Cardiac fibroblast (primary cell): ENCODE measurements at places on chromosomes 6 and 20.

DNA sequence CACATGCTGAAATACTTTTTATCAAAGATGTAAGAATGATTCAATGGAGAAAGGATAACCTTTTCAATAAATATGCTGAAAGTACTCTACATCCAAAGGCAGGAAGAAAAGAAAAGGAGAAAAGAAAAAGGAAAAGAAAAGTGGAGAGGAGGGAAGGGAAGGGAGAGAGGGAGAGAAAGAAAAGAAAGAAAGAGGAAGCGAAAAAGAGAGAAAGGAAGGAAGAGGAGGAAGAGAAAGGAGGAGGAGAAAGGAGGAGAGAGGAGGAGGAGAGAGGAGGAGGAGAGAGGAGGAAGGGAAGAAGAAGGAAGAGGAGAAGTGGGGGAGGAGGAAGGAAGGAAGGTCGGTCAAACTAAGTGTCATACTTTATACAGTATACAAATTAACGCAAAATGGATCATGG, 297.4 kb upstream of the HSF2 start:
- no peak for DNase-seq

DNA sequence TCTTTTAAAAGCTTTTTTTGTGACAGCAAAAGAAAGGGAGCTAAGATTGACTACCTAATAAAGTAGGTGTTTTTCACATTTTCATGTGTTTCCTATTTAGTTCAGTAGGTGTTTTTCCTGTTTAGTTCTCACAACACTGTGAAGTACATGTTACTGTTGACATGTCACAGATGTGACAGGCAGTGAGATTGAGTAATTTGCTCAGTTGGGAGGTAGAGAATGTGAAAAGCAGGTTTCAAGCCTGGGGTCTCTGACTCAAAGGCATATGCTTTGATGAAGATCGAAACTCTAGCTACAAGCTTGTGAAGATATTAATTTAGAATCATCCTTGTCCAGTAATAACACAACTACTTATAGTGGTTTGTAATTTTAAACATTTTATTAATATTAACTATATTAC, 43.1 kb downstream of the SLX4IP start:
- DNase-seq: no peak

- peak; percentile 64 for DNase-seq
These were observed 300.9 kb downstream of the LAMA2 start for GRCh38 chr6:129183681-129184301.

DNA sequence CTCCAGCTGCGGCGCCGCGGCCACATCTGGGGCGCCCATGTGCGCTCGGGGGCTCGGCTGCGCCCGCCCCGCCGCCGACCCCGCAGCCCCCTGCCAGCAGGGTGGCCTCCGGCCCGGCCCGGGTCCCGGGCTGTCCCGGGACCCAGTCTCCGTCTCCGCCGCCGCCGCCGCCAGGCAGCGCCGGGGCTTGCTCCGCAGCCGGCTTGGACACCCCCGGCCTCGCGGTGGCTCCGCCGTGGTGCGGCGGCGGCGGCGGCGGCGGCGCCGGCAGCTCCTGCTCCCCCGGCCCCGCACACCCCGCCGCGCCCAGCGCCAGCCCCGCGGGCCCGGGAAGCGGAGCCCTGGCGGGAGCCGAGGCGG, 219 bp downstream of the ISM1 start:
- no peak for DNase-seq
